HEK293T (cell line): ENCODE measurements at places on chromosomes 5 and 9.

- DNase-seq: no peak
Measured at GRCh38 chr5:132779961-132780360, 2.9 kb upstream of the SEPTIN8 start.

DNA sequence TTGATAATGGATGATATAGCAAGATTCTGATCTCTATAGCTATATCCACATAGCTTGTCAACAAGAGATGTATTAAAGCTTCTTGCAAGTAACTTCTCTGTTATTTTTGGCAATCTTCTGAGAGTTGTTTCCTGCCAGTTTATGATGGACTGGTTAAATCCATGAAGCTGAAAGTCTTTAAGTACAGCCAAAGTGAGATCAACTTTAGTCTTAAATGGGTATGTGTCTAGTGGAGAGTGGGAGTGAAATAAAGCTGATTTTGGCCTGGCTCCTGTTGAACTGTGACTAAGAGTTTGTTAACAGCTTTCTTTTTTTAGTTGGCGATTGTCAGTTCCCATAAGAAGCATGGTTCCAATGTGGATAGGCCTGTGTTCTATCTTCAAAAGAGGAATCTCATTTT is 350.9 kb upstream of the PCSK5 start:
- no peak for DNase-seq

DNA sequence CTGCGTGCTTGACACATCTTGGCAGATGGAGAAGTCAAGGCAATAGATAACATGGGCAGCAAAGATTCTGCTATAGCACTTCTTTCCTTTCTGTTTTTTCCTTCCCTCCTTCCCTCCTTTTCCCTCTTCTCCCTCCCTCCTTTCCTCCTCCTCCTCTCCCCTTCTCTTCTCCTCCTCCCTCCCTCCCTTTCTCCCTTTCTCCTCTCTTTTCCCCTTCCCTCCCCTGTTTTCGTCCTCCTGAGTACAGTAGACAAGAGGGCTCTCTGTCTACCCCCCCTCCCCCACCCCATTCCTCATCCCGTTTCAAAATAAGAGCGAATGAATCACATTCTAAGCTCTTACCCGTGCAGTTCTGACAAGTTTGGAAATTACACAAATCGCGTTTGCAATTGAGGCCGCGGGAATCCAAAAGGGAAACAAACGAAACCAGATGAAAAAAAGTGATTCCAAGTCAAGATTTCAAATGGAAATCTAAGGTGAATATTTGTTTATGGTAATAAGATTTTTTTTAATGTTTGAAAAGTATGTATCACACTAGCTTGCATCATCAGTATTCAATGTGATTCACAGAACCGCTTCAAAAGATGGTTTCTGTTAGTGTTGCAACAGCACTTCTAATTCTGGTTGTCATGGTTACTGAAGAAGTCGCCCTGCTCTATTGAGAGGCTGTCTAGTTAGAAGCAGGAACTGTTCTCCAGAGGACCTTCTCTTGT is 1.3 kb downstream of the NIM1K start:
- peak; percentile 38 for DNase-seq

- no peak for DNase-seq
Measured at GRCh38 chr5:146334074-146334533, 4.5 kb upstream of the POU4F3 start.

GRCh38 chr5:176743136-176743861 is 67.1 kb upstream of the UNC5A start:
- peak; percentile 5 for DNase-seq

DNA sequence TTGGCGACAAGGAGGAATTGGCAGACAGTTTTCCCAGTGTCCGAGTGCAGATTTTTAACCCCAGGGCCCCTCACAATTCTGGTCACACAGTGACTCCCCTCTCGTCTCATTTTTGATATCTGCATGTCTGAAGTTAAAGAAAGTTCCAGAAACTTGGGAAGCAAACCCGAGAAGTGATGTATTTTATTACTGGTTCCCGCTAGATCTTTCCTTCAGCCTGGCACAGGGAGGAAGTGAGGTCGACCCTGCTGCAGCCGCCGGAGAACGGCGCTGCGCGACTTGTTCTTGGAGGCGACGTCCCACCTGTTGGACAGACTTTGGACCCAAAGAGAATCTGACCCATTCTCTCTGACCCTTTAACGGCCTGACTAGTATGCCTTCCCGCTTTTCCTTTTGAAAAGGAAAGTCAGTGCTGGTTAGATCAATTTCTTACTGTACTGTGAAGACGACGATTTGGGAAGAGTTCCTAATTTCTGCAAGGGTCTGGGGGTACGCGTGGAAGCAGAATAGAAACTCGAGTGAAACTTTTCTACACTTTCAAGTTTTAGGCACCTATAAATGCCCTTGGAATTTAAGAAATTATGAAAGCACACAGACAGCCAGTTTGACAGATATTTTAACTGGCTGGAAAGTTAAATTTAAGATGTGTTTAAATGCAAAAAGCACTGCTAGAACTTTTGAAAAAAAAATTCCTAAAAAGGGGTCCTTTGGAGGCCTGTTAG is 744 bp downstream of the OTULIN start:
- DNase-seq: peak; percentile 26

- DNase-seq: no peak
Measured at GRCh38 chr9:71858812-71859211, 52.2 kb downstream of the ABHD17B start.

GRCh38 chr9:135060461-135061116 is 26.9 kb upstream of the OLFM1 start:
- DNase-seq: no peak

- DNase-seq: no peak
Measured at GRCh38 chr5:66358741-66359140, 214.6 kb downstream of the SREK1 start.

DNA sequence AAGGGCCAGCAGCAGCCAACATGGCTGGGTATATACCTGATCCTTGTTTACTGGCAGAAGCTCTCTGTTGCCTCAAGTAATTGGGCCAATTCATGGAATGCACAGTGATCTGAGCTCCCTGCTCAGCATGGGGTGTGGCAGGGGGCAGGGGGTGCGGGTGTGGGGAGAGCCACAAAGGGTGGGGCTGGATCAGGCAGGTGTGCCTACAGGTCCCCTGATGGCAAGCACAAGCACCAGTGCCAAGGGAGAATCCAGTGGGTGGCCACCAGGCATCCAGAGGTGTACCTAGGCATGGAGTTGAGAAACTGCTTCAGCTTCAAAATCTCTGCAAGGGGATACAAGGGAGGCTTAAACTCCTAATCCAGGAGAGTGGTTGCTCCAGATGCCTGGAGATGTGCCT is 235.8 kb upstream of the TLE4 start:
- no peak for DNase-seq
